Fibroblast of skin of left quadriceps (primary cell): ENCODE measurements at places on chromosomes 4 and X.

DNA sequence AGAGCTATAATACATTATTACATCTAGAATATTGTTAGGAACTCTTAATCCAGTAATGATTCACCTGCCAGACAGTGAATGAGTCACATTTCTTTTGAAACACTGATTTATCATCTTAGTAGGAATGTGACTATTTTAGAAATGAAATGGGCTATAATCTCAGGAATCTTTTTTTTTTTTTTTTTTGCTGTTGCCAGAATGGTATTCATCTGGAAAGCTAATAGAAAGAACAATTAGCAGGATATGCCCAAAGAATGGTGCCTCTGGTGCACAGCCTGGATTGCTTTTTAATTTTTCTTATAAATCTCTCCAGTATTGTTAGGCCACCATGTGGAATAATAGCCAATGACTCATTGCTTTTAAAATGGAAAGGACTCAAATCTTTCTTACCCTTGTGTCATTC is 181.1 kb upstream of the SMIM31 start:
- DNase-seq = peak; percentile 4

- DNase-seq = no peak
Measured at GRCh38 chr4:177632481-177632880, 190.2 kb upstream of the AGA start.

DNA sequence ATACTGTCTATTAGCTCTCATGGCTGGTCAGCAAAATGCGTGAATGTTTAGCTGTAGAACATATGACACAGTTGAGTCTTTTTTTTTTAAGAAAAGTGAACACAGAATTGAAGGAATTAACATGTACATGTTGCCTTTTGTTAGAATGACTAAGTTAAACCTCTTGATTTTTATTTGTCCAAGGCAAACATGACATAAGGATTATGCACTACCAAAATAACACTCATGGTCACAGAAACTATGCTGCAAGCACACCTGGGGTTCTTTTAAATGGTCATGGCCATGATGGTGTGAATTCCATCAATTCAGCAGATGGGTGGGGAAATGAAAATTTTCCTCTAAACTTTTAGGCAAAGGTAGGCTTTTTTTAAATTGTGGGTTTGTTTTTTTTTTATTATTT is 80.1 kb upstream of the CXCL13 start:
- DNase-seq = no peak

GRCh38 chr4:135411251-135411650 is 1209.7 kb upstream of the PABPC4L start:
- no peak for DNase-seq

- no peak for DNase-seq
Measured at GRCh38 chrX:136457303-136457917, 30.3 kb upstream of the BRS3 start.

DNA sequence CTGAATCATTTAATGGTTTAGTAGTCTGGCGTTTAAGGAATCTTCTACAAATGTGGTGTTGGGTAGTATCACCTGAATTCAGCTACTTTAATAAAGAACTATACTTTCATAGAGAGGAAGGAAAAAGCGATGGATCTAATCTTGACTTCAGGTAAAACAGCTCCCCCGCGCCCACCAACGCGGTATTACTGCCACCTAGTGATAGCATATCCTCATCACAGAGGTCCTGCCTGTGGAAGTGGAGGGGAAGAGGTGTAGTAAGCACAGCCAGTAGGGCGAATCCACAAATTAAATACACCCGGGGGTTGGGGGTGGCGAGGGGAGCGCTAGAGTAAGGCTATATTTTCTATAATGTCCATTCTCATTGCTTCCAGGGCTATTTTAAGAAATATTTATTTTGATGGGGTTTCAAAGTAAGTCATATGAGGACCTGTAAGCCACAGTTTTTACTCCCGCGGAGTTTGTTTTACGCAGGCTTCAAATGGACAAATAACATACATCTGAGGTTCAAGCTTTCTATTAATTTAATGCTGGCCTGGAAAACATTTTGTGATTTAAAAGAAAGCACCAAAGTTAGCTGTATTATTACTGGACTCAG is 8.3 kb upstream of the DAPP1 start:
- DNase-seq = peak; percentile 1

- DNase-seq = peak; percentile 44
Measured at GRCh38 chrX:84336646-84337045, 148.6 kb upstream of the RPS6KA6 start.

DNA sequence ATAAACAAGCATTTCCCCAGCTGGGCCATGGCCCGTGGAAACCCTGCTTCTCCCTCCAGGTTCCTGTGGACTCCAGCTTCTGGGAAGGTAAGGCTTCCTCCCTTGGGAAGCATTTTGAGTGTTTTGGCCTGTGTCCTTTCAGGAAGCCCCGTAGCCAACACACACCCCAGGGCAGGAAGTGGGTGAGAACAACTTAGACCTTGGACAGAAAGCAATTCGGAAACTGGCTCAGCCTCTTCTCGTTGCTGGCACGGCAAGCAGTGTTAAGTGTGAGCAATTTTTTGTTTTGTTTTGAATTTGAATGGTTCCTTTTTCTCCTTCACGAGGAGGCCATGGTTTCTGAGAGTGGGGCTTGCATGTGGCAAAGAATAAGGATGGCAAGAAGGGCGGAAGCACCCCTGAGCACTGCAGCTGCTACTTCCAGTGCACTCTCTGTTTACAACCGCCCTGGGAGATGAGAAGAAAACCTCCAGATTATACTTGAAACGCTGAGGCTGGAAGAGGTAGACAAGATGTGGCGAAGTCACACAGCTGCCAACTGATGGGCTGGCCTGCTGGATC is 14.1 kb upstream of the CYTL1 start:
- DNase-seq = no peak

- no peak for DNase-seq
Measured at GRCh38 chrX:41153448-41153847, 68.2 kb downstream of the USP9X start.

- peak; percentile 86 for DNase-seq
Measured at GRCh38 chr4:122764821-122765215, 32.3 kb downstream of the BBS12 start.

DNA sequence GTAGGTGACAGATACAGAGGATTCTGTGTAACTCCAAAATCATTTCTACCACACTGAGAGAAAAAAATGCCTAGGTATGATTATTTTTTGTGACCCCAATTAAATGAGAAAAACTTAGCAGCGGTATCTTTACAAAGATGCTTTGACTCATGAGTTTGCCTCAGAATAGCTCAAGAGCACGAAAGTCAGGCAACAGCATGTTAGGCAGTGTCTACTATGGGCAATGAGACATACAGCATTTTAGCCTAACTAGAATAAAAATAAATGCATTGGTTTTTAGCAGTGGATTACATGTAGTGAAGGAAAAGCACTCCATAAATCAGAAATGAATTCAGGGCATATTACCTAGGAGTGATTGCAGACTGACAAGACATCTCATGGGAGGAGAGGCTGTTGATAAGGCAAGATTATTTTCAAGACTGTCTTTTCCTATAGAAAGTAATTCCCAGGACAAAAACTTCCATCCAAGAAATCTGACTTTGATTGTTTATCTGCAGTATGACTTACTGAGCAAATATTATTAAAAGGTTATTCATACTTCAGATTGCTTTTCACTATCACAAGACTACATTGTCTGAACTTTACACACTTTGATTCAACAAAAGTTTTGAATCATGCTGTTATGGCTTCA is 3.6 kb downstream of the ANXA10 start:
- no peak for DNase-seq

GRCh38 chrX:11215191-11215921 is 77.9 kb upstream of the AMELX start:
- DNase-seq = no peak

DNA sequence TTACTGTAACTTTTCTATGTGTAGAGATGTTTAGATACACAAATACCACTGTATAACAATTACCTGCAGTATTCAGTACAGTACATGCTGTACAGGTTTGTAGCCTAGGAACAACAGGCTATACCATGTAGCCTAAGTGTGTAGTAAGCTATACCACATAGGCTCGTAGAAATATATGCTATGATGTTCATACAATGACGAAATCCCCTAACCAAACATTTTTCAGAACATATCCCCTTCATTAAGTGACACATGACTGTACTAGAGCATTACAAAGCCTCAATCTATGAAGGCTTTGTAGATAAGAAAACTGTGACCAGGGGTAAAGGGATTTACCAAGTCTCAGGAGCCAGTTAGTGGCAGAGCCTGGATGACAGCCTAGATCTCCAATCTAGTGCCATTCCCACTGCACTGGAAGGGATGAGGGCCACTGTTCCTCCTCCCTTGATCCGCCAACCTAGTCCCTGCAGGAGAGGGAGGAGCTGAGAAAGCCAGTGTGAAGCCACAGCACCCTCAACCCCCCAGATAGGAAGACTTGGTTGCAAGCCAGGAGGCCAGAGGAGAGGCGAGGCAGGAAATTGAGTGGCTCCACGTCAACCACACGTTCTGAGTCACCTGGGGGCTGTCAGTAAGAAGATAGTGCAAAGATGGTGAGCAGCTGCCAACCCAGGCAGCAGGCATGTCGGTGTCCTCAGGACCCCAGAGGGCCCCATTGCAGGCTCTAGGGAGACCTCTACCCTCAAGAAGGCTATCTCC is 227.7 kb downstream of the BCOR start:
- DNase-seq = no peak

GRCh38 chr4:73929278-73929677 is 52.5 kb downstream of the PF4 start:
- DNase-seq = no peak

GRCh38 chrX:131778269-131779218 is 234.7 kb downstream of the OR13H1 start:
- no peak for DNase-seq

GRCh38 chrX:18368402-18368801 is 13.9 kb upstream of the SCML2 start:
- no peak for DNase-seq

GRCh38 chr4:72768364-72768763 is 199.3 kb upstream of the ADAMTS3 start:
- DNase-seq = no peak

GRCh38 chr4:100357542-100357941 is 160.3 kb downstream of the EMCN start:
- DNase-seq = no peak

DNA sequence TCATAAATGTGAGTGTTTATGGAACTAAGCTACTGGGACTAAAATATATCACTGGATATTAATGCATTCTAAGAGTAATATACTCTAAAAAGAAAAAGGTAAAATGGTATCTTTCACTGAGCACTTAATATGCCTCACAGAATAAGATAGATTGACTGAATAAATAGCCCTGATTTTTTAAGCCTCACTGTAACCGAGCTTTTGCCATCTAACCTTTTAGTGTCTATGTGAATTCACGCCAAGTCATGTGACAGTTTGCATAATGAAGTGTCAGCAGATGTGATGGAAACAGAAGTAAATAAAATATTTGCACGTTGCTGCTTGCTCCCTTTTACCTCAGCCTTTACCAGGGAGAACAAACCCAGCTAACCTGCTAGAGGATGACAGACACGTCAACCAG is 119.7 kb upstream of the NWD2 start:
- DNase-seq = no peak

DNA sequence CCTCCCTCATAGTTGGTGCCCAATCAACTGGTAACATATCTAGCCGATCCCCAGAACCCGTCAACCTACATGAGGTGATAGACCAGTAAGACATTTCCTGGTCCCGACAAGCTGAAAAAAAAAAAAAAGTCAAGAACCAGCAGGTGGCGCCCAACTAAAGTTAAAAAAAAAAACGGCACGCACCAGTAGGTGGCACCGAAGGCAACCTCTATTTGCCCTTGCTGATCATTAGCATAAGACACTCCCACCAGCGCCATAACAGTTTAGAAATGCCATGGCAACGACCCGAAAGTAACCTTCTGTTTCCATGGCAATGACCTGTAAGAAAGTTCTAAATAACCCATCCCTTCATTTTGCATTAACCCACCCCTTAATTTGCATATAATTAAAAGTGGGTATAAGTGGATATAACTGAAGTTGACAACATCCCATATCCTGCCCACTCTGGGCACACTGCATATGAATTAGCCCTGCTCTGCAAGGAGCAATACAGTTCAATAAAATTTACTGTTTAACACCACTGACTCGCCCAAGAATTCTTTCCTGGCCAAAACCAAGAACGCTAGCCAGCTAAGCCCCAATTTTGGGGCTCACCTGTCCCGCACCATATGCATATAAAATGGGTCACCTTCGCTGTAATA is 83.9 kb upstream of the SPANXB1 start:
- DNase-seq = peak; percentile 17

DNA sequence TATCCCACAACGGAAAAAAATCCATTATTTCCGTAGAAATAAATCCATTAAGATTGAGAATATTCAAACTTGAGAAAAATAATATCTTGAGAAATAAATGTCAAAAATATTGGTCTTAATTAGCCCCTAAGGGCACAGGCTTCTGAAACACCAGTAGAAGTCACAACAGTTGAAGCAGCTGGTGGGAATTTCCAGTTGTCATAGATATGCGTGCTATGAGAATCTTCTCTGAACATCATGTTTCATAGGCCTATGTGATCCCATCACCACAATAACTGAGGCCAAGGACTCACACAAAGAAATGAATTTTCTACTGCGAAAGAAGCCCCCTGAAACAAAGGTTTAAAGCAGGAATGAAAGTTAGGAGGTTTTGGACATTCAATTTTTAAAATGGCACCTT is 292.0 kb downstream of the DTHD1 start:
- no peak for DNase-seq

DNA sequence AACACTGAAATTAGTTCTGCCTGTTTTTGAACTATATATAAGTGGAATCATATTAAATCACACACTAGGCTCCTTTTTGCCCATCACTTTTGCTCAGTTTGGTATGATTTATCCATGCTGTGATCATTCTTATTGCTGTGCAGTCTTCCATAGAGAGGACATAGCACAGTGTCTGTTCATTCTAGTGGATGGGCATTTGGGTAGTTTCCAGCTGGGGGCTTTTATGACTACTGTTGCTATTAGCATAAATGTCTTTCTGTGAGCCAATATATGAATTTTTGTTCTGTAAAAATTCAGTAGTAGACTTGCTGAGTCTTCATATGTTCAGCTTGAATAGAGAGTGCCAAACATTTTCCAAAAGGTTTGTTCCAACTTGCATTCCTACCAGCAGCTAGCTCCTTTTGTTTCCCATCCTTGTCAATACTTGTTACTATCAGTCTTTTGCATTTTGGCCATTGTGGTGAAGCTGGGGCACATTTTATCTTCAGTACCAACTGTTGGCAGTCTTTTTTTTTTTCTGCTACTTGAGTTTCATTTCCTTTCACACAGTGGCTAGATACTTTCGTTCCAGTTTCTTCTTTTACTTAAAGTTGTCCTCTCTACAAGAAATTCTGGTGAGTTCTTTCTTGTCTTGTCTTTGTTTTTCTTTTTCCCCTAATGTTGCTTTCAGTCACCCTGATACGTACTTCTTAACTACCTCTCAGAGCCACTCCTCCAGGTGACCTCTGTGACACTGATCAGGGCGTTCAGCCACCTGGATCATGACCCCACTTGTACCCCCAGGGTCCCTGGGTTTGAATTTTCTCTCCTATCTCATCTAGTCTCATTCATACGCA is 87.0 kb downstream of the ANXA3 start:
- DNase-seq = no peak

GRCh38 chr4:55385201-55385649 is 10.5 kb upstream of the TMEM165 start:
- DNase-seq = no peak
